CD4-positive, CD25-positive, alpha-beta regulatory T cell (primary cell): ENCODE measurements at places on chromosomes 1 and 21. TPM values are rescaled to one million over a fixed set of nuclear protein-coding genes. Genes with fewer than 3 reads are reported as not detected.
A peak's percentile ranks its signal among the peaks of the same experiment; 100 is the strongest.

DNA sequence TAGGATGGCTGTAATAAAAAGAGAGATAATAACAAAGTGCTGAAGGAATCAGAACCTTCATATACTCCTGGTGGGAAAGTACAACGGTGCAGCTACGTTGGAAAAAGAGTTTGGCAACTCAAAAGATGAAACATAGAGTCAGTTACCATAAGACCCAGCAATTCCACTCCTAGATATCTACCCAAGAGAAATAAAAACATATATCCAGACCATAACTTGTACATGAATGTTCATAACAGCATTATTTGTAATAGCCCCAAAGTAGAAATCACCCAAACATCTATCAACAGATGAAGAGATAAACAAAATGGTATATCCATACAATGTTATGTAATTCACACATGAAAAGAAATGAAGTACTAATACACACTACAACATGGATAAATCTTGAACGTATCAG, 30.5 kb upstream of the DNAH14 start:
- no peak for DNase-seq

GRCh38 chr1:230170153-230170547, 103.1 kb downstream of the GALNT2 start:
- no peak for DNase-seq

GRCh38 chr1:238558156-238558555, 667.4 kb upstream of the ZP4 start:
- no peak for DNase-seq

GRCh38 chr1:194167956-194168640, 981.7 kb upstream of the B3GALT2 start:
- no peak for DNase-seq

GRCh38 chr1:156595016-156595415, 3.4 kb downstream of the NAXE start:
- DNase-seq, result no peak

- no peak for DNase-seq
These were observed 192.1 kb downstream of the SETD4 start for GRCh38 chr21:35868005-35868868.

NUAK2 gene
- 13.2 TPM for polyA plus RNA-seq

GRCh38 chr1:158564608-158565007, 5.8 kb downstream of the OR6P1 start:
- DNase-seq, result no peak

GRCh38 chr1:175178456-175178855, 14.1 kb downstream of the KIAA0040 start:
- DNase-seq, result no peak

SPATA46 gene
- not detected for polyA plus RNA-seq

WNT3A gene
- not detected for polyA plus RNA-seq

GRCh38 chr1:11138952-11139351, 39.3 kb upstream of the EXOSC10 start:
- no peak for DNase-seq

GRCh38 chr1:171290621-171291020, 23.4 kb upstream of the FMO4 start:
- DNase-seq, result no peak

- no peak for DNase-seq
These were observed 113.4 kb upstream of the SLC25A33 start for GRCh38 chr1:9425859-9426258.

DRAXIN gene
- polyA plus RNA-seq, result 0.06 TPM

TP73 gene
- polyA plus RNA-seq, result not detected

DNA sequence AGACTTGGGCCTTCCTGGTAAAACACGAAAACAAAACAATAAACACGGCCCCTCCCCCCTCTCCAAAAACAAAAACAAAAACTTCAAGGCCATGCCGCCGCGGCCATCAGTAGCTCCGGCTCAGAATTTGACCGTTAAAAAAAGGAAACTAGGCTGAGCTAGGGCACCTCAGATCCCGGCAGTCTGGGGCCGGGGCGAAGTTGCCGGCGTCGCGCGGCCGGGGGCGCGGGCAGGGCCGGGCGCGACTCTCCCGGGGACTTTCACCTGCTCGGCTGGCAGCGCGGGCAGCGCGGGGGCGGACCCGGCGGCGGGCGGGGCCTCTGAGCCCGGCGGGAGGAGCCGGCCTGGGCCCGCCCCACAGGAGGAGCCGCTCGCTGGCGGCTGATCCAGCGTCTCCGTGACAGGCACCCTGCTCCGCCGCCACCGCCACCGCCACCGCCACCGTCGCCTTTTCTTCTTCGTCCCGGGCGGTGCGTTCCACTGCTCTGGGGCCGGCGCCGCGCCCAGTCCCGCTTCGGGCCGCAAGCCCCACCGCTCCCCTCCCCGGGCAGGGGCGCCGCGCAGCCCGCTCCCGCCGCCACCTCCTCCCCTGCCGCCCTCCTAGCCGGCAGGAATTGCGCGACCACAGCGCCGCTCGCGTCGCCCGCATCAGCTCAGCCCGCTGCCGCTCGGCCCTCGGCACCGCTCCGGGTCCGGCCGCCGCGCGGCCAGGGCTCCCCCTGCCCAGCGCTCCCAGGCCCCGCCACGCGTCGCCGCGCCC, at the start of gene NOS1AP:
NOS1AP (plus strand) TSS at position 358 of the 760 bp plus-strand sequence. CDS start 487 bp downstream, outside the sequence.
- DNase-seq, result peak; percentile 59

DNA sequence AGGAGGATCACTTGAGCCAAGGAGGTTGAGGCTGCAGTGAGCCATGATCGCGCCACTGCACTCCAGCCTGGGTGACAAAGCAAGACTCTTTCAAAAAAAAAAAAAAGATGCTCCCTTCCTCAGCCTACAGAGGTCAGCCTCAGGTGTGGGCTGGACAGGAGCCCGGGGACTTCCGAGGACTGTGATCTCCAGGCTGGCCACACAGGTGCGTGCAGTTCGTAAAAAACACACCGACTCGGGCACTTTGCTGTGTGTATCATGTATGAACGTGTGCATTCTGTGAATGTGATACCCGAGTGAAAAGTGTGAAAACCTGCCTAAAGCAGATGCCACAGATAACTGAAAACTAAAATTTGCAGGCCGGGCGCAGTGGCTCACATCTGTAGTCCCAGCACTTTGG, 8.4 kb upstream of the CCDC27 start:
- no peak for DNase-seq

DNA sequence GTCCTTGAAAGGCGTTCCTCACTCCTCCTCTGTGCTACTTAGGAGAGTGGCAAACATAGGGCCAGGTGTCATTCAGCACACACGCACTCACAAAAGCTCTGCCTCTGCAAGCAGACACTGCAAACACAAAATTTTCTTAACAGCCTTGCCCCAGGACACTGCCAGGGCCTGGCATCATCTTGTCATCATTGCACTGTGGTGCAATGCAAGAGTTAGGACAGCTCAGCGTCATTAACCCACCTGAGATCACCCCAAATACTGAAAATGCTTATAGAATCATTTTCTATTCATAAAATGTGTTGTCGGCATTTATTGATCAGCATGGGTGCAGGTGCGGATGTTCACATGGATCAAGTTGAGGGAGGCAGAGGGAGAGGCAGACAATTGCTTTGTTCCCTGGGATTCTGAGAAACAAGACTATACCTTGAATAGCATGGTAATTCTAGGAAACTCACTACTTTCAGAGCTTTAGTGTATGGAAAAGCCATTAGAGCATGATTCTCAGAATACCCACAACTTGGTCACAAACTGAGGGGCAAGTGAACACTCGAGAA, 3.0 kb downstream of the ADAM30 start:
- no peak for DNase-seq

DNA sequence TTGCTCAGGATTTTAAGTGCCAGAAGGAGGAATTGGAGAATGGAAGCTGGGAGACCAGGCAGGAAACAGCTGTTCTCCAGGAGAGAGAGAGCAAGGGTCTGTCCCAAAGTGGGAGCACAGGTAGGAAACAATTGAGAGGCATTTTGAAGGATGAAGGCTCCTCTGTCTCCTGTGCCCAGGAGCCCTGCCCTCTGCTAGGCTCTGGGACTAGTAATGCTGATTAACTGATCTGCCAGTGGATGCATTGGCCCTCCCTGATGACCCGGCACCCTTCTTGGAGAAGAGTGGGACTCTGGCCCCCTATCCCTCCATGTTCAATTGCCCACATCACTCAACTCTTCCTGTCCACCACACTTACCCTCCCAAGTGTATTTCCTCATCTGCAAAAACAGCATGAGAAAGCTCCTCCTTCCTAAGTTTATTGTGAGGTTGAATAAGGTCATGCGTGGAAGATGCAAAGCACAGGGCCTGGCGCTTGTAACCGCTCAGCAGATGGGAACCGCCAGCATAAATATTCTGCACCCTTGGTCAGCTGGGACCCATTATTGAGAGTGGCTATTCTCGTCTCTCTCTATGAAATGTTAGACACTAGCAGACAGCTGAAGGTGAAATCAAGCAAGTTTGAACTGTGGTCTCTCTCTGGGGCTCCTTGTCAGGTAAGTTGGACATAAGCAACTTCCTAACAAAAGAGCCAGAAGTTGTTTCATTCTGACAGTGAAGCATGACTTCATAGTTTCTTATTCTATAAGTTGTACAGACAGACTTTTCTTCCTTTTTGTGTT, 63.0 kb upstream of the ANGPTL1 start:
- no peak for DNase-seq

DNA sequence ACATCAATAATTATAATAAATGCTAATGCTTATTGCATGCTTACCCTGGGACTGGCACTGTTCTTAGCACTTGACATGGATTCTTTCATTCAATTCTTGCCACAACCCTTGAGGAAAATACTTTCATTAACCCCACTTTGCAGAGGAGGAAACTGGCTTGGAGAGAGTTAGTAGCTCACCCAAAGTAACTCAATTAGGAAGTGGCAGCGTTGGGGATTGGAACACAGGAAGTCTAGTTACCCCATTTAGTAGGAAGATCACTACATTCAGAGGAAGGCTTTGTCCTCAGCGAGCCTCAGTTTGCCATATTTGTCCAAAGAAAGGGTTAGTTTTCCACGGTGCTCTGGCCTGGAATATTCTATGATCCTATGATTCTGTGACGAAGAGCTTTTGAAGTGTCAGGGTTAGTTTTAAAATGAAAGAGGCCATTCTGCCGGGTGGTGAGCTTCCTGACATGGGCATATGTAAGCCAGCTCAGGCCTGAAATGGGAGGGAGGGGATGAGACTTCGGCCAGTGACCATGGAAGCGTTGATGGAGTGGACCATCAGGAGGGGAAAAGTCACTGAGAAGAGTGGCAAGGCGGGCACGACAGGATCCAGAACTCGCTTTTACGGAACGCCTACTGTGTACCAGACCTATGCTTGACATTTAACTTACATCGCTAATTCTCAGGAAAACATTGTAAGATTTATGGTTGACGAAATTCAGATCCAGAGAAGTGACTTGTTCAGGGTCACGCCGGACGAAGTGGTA, 28.2 kb upstream of the EPB41 start:
- DNase-seq, result peak; percentile 12

- DNase-seq, result no peak
These were observed 2.1 kb downstream of the HEATR1 start for GRCh38 chr1:236602171-236602570.

- no peak for DNase-seq
These were observed 15.0 kb upstream of the H3-3A start for GRCh38 chr1:226047495-226047894.
